Activated T-helper 2 cell treated with anti-CD3 and anti-CD28 coated beads, Interferon-gamma antibody, Interleukin-2, Interleukin-4, amounts not matched to agents 10 μg/mL and 5 μg/mL and 100 μg/mL, durations not matched to agents 14 hours and 24 hours and 36 hours (primary cell): ENCODE measurements at places on chromosomes 2 and 18.

GRCh38 chr2:240925568-240926515, 19.7 kb downstream of the CROCC2 start:
- no peak overlapping the region for H3K27ac ChIP-seq
- H3K36me3 ChIP-seq = no peaks in the 10 kb centered on the region
- no peak for DNase-seq

GRCh38 chr2:46538393-46538792, 59.0 kb downstream of the TMEM247 start:
- no peak overlapping the region for H3K27ac ChIP-seq
- H3K4me3 ChIP-seq = no peak overlapping the region
- peaks cover 14% of the 10 kb centered on the region for H3K36me3 ChIP-seq
- no peak for DNase-seq
- H3K4me1 ChIP-seq = peaks cover 46% of the 10 kb centered on the region

DNA sequence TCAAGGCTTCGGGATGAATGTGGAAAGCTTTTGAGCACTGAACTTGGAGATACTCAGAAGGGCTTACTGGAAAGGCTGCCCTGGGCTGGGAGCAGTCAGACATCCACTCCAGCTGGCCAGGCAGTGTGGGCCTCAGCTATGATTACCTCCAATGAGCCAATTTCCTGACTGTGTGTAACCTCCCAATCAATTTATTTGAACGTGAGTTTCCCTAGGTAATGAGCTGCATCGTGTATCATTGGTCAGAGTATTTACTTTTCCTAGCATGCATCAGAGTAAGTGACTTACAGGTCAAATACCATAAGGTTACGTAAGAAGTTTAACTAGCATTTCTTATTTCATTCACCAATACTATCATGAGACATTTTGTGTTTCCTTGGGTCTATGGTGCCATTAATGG, 11.0 kb upstream of the CTAGE1 start:
- no peak overlapping the region for H3K4me3 ChIP-seq
- no peak for DNase-seq
- no peak overlapping the region for H3K27ac ChIP-seq

GRCh38 chr2:3001615-3002560, 375.7 kb downstream of the EIPR1 start:
- no peaks in the 10 kb centered on the region for H3K36me3 ChIP-seq
- H3K4me1 ChIP-seq = no peaks in the 10 kb centered on the region
- no peak overlapping the region for H3K27ac ChIP-seq
- H3K4me3 ChIP-seq = no peak overlapping the region

GRCh38 chr2:118593257-118593656, 254.2 kb downstream of the EN1 start:
- no peak for DNase-seq
- no peak overlapping the region for H3K27ac ChIP-seq
- no peaks in the 10 kb centered on the region for H3K4me1 ChIP-seq

GRCh38 chr2:45691171-45691999, 39.9 kb downstream of the PRKCE start:
- H3K4me3 ChIP-seq = no peak overlapping the region
- H3K27me3 ChIP-seq = no peaks in the 10 kb centered on the region
- peaks cover 1% of the 10 kb centered on the region for H3K4me1 ChIP-seq
- H3K36me3 ChIP-seq = no peaks in the 10 kb centered on the region
- no peak overlapping the region for H3K27ac ChIP-seq

DNA sequence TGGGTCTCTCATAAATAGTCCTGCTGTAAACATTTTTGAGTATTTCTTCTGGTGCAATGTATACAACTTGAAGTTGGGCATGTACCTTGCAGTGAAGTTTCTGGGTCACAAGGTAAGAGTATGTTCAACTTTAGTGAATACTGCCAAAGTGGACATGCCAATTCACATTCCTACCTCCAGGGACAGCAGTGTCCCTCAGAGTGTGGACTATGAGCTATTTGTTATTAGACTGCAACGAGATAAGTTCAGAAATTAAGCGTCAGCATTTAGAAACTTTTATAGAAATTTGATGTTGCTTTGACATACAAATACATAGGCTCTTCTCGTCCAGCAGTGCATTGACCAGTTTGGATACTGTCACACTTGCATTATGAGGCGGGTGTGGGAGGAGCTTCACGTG, 7.2 kb upstream of the ACKR3 start:
- H3K4me3 ChIP-seq = no peak overlapping the region
- no peak for DNase-seq
- peaks cover 5% of the 10 kb centered on the region for H3K27me3 ChIP-seq
- H3K4me1 ChIP-seq = peaks cover 22% of the 10 kb centered on the region
- no peak overlapping the region for H3K27ac ChIP-seq

DNA sequence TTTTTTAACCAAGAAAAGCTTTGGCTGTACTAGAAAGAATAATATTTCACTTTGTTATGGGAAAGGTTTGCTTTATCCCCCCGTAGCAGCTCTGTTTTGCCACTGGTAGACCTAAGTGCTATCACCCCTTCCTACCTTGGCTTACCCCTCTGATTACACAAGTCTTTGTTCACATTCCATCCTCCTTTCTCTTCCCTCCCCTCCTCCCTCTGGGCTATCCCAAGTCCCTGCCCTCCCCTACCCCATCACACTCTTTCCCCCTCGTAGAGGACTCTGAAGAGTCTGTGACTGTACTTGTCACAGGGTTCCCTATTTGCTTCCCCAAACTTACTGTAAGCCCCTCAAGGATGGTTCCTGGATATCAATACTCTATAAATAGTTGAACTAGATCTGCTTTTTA, 152.9 kb upstream of the NOSTRIN start:
- peaks cover 4% of the 10 kb centered on the region for H3K4me1 ChIP-seq
- no peak overlapping the region for H3K4me3 ChIP-seq
- no peak for DNase-seq
- peaks cover 3% of the 10 kb centered on the region for H3K36me3 ChIP-seq
- no peak overlapping the region for H3K27ac ChIP-seq

- H3K36me3 ChIP-seq = no peaks in the 10 kb centered on the region
- no peak for DNase-seq
- H3K4me1 ChIP-seq = no peaks in the 10 kb centered on the region
- H3K27ac ChIP-seq = no peak overlapping the region
- no peak overlapping the region for H3K4me3 ChIP-seq
- no peaks in the 10 kb centered on the region for H3K27me3 ChIP-seq
Measured at GRCh38 chr2:22600999-22601398, 784.0 kb upstream of the KLHL29 start.
